ENCODE measurements at places on chromosomes 13 and 19.

- no peak for DNase-seq
Observed at GRCh38 chr19:58584498-58585441, 11.6 kb upstream of the MZF1 start.

DNA sequence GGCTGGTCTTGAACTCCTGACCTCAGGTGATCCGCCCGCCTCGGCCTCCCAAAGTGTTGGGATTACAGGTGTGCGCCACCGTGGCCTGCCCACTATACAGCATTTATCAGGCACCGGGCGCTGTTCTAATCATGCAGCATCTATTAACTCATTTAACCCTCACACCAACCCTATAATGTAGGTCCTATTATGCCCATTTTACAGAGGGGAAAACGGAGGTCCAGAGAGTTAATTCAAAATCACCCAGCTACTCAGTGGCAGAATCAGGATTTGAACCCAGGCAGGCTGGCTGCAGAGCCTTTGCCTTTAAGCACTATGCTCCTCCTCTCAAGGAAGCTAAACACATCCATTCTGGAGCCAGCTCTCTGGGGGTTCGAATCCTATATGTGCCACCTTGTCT is 54.3 kb downstream of the MAP4K1 start:
- no peak for DNase-seq

DNA sequence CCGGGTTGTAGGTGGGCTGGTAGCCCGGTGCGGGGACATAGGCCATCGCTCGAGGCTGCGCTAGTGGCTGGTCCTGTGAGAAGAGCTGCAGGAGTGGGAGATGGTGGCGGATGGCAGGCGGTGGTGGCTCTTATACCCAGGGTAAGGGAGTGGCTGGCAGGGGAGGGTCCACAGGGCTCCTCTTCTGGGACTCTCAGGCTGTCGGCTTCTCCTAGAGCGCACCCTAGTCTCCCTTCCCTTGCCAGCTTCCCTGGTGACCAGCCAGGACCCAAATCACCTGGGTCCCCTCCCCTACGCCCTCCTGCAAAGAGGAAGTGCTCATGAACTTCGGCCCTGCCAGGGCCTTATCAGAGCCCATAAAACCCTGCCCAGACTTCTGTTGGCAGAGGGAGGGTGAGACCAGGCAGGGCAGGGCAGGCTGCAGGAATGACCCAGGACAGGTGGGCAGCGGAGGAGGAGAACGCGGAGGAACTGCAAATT is at the start of gene LGALS4:
LGALS4 (minus strand) TSS at position 105 of the 480 bp plus-strand sequence; CDS start at position 46, 59 bp downstream.
- no peak for DNase-seq

- DNase-seq, result no peak
Observed at GRCh38 chr13:78370231-78370630, 233.1 kb downstream of the POU4F1 start.

GRCh38 chr19:53960886-53961285 is 1.9 kb upstream of the CACNG8 start:
- DNase-seq, result no peak

DNA sequence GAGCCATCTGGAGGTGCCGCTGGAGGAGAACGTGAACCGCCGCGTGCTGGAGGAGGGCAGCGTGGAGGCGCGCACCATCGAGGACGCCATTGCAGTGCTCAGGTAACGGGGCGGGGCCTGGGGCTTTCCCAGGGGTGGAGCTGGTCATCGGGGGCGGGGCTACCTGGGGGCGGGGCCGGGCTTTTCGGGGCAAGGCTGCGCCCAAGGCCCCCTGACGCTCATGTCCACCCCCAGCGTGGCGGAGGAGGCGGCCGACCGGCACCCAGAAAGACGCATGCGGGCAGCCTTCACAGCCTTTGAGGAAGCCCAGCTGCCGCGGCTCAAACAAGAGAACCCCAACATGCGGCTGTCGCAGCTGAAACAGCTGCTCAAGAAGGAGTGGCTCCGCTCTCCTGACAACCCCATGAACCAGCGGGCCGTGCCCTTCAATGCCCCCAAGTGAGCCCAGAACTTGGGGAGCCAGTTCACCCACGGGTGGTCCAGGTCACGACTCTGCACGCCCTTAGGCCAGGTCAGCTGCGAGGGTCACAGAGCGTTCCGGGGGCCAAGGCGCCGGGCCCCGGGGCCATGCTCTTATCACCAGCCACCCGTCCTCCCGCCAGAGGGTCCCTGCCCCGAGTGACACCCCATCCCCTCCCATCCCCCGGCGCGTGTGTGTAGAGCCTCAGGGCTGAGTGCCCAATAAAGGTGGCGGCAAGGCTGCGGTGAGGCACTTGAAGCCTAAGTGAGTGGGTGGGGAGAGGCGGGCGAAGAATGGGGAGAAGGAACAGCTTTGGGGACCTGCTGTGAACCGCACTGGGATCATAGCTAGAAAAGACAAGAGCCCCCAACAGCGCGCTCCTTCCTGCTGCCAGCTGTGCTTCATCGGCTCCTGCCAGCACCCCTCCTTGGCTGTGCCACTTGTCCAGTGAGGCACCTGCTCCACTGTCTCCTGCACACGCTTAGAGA is 10.7 kb downstream of the CCDC124 start:
- DNase-seq, result no peak

GRCh38 chr19:37594982-37595382 is 306 bp downstream of the ZNF540 start:
- peak; percentile 54 for DNase-seq

GRCh38 chr13:48110931-48111721 is 16.2 kb upstream of the MED4 start:
- no peak for DNase-seq

DNA sequence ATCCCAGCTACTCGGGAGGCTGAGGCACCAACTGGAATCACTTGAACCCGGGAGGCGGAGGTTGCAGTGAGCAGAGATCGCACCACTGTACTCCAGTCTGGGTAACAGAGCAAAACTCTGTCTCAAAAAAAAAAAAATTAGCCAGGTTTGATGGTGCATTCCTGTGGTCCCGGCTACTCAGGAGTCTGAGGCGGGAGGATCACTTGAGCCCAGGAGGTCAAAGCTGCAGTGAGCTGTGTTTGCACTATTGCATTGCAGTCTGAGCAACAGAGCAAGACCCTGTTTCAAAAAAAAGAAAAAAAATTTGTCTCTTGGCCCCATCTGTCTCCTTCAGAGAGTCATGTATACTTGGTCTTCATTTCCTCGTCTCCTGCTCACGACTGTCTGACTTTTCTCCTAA is 1.6 kb downstream of the CCDC97 start:
- no peak for DNase-seq

DNA sequence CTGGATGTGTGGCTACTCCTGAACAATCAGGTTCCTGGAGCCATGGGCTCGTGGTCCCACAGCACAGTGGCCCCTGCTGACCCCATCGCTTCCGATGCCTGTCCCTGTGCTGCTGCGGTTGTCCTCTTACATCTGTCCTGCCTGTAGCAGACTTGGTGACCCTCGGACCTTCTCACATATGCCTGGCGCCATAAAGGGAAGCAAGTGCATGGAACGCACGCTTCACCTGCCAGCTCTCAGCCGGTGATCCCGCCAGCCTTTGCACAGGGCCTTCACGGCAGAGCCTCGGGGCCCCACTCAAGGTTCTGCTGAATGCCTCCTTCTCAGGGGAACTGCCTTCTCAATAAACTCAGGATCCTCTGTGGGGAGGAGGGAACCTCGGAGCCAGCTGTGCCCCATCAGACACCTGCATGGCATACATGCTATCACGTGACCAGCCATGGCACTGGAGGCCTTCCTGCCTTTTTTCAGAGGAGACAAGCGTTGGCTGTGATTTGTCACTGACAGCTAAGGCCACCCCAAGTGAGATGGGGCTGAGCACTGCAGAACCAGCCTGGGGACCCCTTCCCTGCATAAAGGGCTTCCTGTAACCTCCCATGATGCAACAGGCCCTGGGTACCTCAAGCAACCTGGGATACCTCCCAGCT is 24.3 kb downstream of the PEPD start:
- DNase-seq, result no peak

DNA sequence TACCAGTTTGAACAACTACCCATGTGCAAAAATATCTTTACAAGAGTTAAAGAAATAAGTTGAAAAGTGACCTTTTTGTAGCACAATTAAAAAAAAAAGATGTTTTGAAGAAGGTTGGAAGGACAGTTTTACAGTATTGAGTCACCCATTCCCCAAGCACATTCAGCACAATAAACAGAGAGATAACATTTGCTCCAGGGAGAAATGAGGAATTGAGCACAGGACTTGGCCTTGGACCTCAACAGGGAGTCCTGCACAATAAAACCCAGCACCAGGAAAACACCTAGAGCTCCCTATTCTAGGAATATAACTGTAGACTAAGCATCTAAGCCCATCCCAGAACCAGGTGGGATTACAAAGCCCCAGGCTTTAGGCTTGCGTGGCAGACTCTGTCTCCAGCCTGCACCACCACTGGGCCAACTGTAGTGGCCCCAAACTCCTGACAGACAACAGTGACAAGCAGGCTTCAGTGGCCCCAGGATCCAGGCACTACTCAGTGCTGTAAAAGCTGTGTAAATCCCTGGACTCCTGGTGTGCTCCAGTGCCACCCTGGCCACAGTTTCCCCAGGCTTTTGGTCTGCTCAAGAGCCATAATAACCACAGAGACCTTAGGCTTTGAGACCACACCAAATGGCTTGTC is 857.2 kb downstream of the SLITRK1 start:
- no peak for DNase-seq

- DNase-seq, result peak; percentile 28
Observed at GRCh38 chr13:23630349-23631093, 60.3 kb downstream of the TNFRSF19 start.

- no peak for DNase-seq
Observed at GRCh38 chr13:20953245-20953931, 50.8 kb upstream of the XPO4 start.

- no peak for DNase-seq
Observed at GRCh38 chr13:23765531-23765930, 123.7 kb downstream of the MIPEP start.

DNA sequence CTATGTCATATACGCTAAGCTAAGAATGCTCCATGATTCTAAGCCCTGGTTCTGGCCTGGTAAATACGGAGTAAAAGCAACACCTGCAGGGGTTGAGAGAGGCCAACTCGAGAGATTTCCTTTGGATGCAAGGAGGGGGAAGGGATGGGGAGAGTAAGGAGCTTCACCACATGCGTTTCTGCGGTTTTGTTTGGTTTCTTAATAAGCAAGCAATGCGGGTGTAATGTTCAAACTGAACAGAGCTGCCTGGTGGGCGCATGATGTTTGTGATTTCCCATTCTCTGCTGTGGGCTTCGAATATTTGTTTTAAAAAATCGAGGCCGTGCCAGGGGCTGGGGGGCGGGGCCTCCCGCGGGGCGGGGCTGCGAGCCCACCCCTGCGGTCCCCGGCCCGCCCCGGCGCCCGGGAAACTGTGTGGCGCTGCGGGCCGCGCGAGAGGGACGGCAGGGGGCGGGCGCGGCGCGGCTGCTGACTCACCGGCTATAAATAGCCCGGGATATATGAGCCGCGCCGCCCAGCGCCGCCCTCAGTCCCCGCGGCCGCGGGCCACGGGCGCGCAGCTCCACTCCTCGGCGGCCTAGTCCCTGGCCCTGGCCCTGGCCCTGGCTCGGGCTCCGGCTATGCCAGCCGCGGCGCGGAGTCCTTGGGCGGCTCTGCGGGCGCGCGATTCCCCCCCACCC is 5.1 kb downstream of the BBC3 start:
- peak; percentile 69 for DNase-seq

GRCh38 chr13:46562152-46562551 is 9.2 kb downstream of the LRCH1 start:
- no peak for DNase-seq

DNA sequence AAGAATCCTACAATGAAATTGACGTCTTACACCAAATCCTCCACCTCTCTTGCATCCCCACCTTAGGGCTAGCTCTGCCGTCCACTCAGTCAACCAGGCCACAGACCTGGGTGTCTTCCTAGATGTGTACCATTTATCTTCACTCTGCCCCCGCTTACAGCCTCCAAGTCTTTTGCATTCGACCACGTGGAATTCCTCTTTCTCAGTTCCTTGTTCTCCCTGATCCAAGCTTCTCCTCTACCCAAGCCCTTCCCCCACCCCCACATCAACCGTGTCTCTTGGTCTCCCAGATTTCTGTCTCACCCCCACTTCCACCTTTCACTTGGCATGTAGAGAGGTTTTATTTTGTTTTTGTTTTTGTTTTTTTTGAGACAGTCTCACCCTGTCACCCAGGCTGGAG is 1.2 kb upstream of the DMWD start:
- DNase-seq, result no peak

DNA sequence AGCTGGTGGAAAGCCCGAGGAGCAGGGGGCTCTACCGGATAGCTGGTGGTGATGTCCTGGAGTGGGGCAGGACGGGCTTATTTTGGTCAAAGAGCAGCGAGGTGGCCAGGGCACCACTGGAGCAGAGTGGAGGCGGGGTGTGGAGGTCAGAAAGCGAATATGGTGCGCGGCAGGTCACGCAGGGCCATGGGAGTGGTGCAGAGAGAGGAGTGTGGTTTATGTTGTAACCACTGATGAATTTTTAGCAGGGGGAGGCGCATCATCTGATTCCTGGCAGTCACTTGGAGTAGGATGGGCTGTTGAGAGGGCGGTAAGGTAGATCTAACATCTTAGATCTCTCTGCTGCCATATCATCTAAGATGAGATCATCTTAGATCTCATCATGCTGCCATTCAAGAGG is 1.4 kb upstream of the ZNF414 start:
- no peak for DNase-seq

- no peak for DNase-seq
Observed at GRCh38 chr13:47976325-47976724, 24.7 kb downstream of the SUCLA2 start.

- no peak for DNase-seq
Observed at GRCh38 chr19:920051-920864, 3.1 kb downstream of the KISS1R start.

GRCh38 chr13:46726347-46726746 is 70.6 kb downstream of the ESD start:
- DNase-seq, result no peak

- peak; percentile 80 for DNase-seq
Observed at GRCh38 chr13:108957369-108958012, 328.1 kb downstream of the MYO16 start.

DNA sequence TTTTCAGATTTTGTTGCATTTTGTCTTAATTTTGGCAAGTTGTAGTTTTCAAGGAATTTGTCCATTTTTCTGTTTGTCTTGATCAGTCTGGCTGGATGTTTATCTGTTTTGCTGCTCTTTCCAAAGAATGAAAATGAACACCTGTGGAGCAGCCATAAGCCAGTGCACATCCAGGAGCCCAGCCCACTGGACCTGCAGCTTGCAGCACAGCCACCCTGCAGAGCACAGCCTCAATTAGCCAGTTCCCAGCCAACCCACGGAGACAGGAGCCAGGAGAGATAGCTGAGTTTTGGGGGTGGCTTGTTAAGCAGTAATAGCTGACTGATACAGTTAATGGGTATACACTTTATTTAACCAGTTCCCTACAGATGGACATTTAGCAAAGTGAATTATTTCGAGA is 38.0 kb upstream of the URI1 start:
- DNase-seq, result no peak

DNA sequence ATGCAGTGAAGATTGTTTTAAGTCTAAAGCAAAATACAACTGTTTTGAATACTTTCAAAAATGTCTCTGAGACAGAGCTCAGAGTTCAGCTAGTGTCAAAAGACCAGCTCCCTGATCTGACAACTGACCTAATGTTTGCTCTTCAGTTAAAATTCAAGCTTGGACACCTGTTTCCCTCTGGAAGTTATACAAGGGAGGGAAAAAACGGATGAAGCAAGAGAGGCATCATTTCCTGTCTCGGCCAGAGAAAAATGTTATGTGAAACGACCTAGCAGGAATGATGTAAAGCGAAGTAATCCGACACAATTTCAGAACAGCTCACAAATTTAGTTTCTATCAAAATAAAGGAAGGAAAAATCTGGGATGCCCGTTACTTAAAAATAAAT is 59.4 kb downstream of the ZAR1L start:
- no peak for DNase-seq

GRCh38 chr19:3838661-3839060 is 30.2 kb downstream of the ZFR2 start:
- DNase-seq, result no peak

GRCh38 chr19:19142347-19142746 is 4.1 kb upstream of the TMEM161A start:
- no peak for DNase-seq
